Adipocyte (in vitro differentiated cells): ENCODE measurements at places on chromosomes 1 and 21.
A peak's percentile ranks its signal among the peaks of the same experiment; 100 is the strongest.

DNA sequence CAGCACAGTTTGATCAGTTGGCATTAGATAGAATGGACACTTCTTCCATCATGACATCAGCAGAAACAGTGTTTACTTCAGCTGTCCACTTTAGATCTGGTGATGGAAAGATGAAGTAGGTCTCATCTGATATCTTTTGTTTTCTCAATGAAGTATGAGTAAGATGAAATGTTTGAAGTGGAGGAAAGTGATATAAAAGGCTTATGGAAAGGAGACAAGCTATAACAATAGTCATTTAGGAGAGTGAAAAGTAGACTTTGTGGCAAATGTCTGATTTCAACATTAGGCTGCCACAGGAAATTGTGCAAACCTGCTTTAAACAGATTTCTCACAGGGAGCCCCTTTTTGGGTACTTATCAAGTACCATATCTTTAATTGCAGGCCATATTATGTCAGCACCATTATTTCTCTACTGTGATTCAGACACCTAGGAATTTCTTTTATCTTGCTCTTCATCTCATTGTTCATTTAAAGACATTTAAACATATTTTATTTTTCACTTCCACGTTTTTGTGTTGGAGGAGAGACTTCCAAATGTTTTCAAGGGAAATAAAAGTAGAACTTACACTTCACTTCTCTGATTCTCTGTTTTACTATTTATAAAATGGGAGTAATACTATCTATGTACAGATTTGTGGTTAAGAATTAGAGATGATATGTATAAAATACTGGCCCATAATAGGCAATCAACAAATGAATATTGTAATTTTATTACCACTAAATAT is 18.1 kb downstream of the PDC start:
- DNase-seq, result peak; percentile 56

- DNase-seq, result no peak
These were observed 94.1 kb downstream of the ADGRL2 start for GRCh38 chr1:81894867-81895266.

- DNase-seq, result no peak
These were observed 637.2 kb downstream of the SMYD3 start for GRCh38 chr1:245869847-245870246.

- no peak for DNase-seq
These were observed 4.6 kb upstream of the SMCP start for GRCh38 chr1:152873495-152873894.

DNA sequence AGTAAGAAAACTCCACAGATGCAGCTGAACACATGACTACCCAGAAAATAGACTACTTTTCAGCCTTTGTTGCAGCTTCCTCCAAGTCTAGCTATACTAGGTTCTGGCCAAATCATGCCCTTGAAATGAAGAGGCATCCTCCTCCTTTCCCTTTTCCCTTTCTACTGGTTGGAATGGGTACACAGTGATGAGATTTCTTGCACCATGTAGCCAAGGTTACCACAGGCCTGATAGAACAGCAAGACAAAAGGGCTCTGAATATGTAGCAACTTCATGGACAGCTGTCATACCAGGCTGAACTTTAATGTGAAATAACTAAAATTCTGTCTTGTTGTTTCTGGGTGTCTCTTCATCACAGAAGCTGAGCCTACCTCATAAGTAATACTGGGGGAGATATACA is 146.5 kb downstream of the PDE4B start:
- no peak for DNase-seq

GRCh38 chr1:101389547-101389929 is 152.7 kb downstream of the S1PR1 start:
- DNase-seq, result no peak

- no peak for DNase-seq
These were observed 310.8 kb downstream of the USP25 start for GRCh38 chr21:16040601-16041000.

- peak; percentile 34 for DNase-seq
These were observed 2.6 kb downstream of the RNF220 start for GRCh38 chr1:44407430-44408211.

- peak; percentile 70 for DNase-seq
These were observed 25.3 kb downstream of the FMO2 start for GRCh38 chr1:171210355-171210754.

DNA sequence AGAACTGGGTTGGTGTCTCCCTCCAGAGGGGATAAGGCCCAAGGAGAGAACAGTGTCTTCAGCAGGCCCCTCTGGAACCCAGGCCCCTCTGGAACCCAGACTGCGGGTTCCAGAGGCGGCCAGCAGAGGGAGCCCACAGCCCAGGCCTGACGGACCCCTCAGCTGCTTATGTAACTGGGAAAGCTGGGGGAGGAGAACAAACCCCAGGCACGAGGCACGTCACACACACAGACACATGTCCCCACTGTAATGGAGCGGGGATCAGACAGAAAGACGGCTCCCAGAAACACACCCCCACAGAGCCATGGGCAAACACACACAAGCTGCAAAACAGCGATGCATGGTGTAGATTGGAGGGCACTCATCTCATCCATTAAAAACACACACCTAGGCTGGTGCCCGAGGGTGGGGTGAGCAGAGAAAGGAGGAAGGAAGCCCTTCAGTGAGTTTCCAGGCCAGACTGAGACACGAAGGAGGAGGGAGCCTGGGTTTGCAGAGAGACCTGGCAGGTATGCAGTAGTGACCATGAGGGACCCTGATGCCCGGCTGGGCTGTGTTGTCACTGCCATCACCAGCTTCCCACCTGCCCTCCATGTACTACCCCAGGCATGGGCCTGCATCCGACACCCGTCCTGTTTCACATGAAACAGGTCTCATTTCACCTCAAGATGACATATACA is 2.8 kb upstream of the IGSF8 start:
- DNase-seq, result peak; percentile 88

GRCh38 chr1:47469390-47469759 is 31.5 kb downstream of the FOXD2 start:
- no peak for DNase-seq

- no peak for DNase-seq
These were observed 4.1 kb upstream of the HPCA start for GRCh38 chr1:32881871-32882850.

DNA sequence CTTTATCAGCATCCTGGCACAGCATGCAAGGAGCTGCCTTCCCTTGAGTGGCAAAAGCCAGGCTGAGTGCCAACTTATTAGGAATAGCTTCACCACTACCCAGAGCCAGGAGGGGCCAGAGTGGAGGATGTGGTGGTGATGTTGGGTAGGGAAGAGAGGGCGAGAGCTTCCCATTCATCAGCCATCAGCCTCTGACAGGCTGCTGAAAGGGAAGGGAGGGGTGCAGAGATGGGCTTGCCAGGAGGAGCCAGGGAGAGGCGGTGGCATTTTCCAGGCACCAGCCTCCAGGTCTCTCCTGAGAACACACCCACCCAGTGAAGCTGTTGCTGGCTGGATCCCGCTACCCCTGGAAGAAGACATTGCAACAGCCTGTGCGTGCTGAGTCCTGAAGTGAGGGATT is 168.5 kb downstream of the ACTL8 start:
- DNase-seq, result no peak

DNA sequence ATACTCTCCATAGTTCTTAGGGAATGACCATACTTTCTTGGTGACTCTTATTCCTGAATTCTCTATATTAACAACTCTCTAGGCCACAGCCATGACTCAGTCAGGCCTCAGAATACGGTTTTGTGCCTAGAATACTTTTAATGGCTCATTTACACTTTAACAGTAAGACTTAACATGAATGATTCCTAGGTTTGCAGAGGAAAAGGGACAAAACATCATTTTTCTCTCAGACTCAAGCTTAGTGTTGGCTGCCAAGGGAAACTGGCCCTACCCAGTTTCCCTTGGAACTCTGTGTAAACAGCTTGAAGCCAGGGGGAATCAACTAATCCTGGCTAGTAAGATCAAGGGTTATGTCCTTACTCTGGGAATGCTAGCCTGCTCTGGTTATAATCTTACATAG is 164.9 kb upstream of the PKN2 start:
- DNase-seq, result no peak

DNA sequence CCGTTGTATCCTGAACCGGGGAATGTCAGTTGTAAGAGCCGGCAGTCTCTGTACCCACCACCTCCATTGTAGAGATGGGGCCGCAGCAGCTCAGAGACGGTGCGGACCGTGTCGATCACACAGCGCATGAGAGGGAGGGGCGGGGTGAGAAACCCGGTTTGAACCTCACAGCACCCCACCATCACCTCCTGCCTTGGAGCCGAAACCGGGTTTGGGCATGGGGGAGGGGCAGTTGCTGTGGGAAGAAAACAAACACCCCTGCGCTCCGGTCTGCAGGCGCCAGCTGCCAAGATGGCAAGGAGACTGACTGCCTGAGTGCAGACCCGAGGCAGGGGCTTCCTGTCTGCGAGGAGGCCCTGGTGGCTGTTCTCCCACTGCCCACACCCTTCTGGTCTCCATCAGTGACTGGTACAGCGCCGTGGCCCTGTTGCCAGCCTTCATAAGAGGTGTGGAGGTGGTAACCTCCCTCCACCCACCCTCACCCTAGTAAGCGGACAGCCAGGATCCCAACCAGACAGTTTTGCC is 69.2 kb upstream of the SSBP3 start:
- DNase-seq, result no peak

- DNase-seq, result no peak
These were observed 661.0 kb upstream of the PTBP2 start for GRCh38 chr1:96060621-96061020.
